Fibroblast of the aortic adventitia (primary cell): ENCODE measurements at places on chromosomes 12 and 14. TPM values are rescaled to one million over a fixed set of nuclear protein-coding genes. Genes with fewer than 3 reads are reported as not detected.

The KLHDC1 gene
- 4.9 and 12.8 TPM in 2 replicates for total RNA-seq

The ACRBP gene
- 0.36 and 0.49 TPM in 2 replicates for total RNA-seq

The OR4E2 gene
- 0.33 TPM in 1 of 2 replicates, not detected in the other for total RNA-seq

The PZP gene
- total RNA-seq, result not detected in 2 replicates

The TAS2R9 gene
- total RNA-seq, result 0.09 TPM in 1 of 2 replicates, not detected in the other

The VDR gene
- total RNA-seq, result 5.0 and 12.5 TPM in 2 replicates

The PTHLH gene
- total RNA-seq, result 1.6 and 4.3 TPM in 2 replicates

The SOS2 gene
- 22.3 and 33.2 TPM in 2 replicates for total RNA-seq

The MGP gene
- total RNA-seq, result 223 and 529 TPM in 2 replicates

The CBLN3 gene
- 5.9 and 6.2 TPM in 2 replicates for total RNA-seq

The GPD1 gene
- total RNA-seq, result 0.36 TPM in 1 of 2 replicates, not detected in the other

The CD69 gene
- not detected in 2 replicates for total RNA-seq

The NFKBIA gene
- 34.1 and 86.6 TPM in 2 replicates for total RNA-seq

The GPR162 gene
- total RNA-seq, result 2.6 and 3.5 TPM in 2 replicates

The RBP5 gene
- total RNA-seq, result not detected in 2 replicates

The GLT8D2 gene
- 46.0 and 55.3 TPM in 2 replicates for total RNA-seq

The SLC17A8 gene
- total RNA-seq, result not detected in 2 replicates

The LBHD2 gene
- not detected in 2 replicates for total RNA-seq

The COX8C gene
- not detected in 2 replicates for total RNA-seq

The REP15 gene
- 1.1 and 3.5 TPM in 2 replicates for total RNA-seq

The LMO3 gene
- 3.6 and 12.8 TPM in 2 replicates for total RNA-seq

The RERG gene
- total RNA-seq, result not detected in 2 replicates

The TIGAR gene
- total RNA-seq, result 11.5 and 20.4 TPM in 2 replicates

The FOXN4 gene
- total RNA-seq, result not detected in 2 replicates

The GUCY2C gene
- not detected in 2 replicates for total RNA-seq

The TSPAN8 gene
- total RNA-seq, result 7.1 and 15.5 TPM in 2 replicates

The ACOT6 gene
- not detected in 2 replicates for total RNA-seq

The COL2A1 gene
- not detected in 2 replicates for total RNA-seq

The SLC10A1 gene
- total RNA-seq, result not detected in 2 replicates

The MMP14 gene
- 258 and 311 TPM in 2 replicates for total RNA-seq

The COCH gene
- 0.36 TPM in 1 of 2 replicates, not detected in the other for total RNA-seq

The LPAR5 gene
- not detected in 2 replicates for total RNA-seq

The UNC79 gene
- total RNA-seq, result 0.09 and 0.16 TPM in 2 replicates

The CLEC7A gene
- not detected in 2 replicates for total RNA-seq

The LYSET gene
- total RNA-seq, result 2.4 and 12.1 TPM in 2 replicates

The P3H3 gene
- total RNA-seq, result 53.9 and 188 TPM in 2 replicates

The IL26 gene
- total RNA-seq, result not detected in 2 replicates

The MYH6 gene
- total RNA-seq, result not detected in 2 replicates

The NIN gene
- total RNA-seq, result 33.4 and 62.8 TPM in 2 replicates

The KCNC2 gene
- not detected in 2 replicates for total RNA-seq
